ENCODE measurements at places on chromosomes 7 and 10.
A peak's percentile ranks its signal among the peaks of the same experiment; 100 is the strongest.

DNA sequence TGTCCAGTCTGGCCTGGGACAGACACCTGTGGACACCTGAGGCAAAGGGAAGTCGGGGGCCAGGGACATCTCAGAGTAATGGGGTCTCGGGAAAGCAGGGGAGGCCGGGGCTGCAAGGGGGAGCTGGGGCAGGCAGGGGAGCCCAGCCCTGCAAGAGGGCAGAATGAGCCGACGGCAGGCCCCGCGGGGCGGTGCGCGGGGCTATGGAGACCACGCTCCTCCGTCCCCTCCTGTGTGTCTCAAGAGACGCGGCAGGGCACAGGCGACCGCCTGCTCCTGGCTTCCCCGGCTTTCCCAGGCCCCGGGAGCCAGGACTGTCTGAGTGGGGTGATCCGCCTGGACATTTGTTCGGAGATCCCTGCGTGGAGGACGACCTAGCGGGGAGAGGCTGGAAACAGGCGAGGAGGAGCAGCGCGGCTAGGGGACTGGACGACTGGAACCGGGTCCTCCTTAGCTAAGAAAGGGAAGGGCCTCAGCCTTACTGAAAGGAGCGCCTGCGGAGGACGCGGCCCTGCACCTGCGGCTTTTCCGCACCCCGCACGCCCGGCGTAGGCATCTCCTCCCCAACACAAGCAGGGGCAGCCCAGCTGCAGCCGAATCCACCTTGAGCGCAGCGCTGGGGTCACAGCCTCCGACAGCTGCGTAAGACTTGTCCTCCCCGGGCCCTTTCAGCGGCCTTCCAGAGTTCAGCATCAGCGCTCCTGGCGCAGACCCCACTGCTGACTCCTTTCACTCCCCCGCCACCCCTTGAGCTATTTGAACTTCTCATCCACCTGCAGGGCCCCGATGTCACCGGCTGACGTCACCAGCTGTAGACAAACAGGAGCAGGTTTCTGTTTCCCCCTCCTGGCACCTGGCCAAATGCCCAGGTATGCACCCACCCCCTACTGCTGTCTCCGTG, 176.4 kb downstream of the ZNF248 start:
- no peak for DNase-seq

GRCh38 chr7:39394105-39394680, 172.0 kb upstream of the YAE1 start:
- DNase-seq: no peak

DNA sequence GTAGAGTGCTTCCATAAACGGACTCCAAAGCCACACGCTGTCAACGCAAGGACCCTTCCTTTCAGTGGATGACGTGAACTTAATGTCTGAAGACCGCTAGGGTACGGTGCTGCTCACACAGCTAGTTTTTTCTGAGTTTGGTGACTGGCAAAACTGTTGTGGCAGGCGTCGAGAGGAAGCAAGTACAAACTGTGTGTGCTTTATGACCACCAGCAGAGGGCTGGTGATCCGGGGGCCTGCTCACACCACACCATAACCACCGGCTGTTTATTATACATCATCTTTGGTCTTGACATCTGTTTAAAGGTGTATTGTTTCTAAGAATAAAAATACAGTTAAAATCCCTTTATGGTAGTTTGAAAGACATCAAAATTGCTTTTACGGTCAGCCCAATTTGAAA, 37.1 kb upstream of the ATP6V0A4 start:
- DNase-seq: no peak

DNA sequence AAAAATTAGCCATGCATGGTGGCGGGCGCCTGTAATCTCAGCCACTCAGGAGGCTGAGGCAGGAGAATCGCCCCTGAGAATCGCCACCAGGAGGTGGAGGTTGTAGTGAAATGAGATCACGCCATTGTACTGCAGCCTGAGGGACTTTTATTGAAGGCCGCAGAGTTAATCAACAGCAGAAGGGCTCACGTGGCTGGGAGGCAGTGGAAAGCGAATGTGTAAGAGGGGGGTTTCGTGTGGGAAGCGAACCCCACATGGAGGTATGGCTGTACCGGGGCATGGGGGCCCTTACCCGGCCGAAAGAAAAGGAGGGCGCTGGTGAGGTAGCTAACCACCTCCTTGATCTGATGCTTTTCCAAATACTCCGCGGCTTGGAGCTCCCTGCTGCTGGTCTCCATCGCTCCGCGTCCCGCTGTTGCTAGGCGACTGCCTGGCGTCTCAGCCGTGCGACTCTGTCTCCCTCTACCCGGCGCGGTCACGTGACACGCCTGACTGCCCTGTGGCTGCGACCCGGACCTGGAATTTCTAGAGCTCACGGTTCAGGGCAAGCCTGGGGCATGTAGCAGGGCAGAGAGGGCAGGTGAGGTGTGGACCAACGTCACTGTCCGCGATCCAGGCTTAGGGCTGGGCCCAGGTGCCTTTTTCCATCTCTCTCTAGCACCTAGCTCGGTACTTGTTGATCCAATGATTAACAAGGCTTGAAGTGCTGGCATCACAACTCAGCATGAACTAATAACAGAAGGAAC, at the start of gene EFCAB10:
EFCAB10 (minus strand) TSS at position 428 of the 746 bp plus-strand sequence; CDS start at position 398, 30 bp downstream.
- DNase-seq: peak; percentile 38

GRCh38 chr7:155603205-155603857, 41.1 kb upstream of the RBM33 start:
- no peak for DNase-seq

DNA sequence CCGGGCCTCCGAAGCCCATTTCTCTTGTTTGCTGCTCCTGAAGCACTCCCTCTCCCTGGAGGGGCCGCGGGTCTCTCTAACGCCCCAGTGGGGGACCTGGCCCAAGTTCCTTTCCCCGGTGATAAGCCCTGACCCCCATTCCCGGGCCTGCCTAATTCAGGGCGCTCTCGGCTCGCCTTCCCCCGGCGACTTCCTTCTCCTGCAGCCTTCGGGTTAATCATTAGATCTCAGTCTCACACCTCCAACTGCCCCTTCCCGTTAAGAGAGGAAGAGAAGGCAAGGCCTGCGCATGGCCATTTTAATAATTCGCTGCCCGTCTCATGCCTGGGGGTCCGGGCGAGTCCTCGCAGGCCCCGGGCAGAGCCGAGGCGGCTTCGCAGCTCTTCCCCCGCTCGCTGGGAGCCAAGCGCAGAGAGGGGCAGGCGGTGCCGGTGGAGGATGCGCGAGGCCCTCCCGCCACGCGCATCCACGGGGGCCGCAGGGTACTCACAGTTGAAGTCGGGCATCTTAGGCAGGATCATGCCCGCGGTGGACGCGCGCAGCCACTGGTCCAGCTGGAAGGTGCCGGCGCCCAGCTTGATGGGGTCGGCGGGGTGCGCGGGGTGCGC, 1.2 kb downstream of the MNX1 start:
- DNase-seq: no peak

- DNase-seq: no peak
Measured at GRCh38 chr7:113562801-113563200, 356.0 kb downstream of the PPP1R3A start.

GRCh38 chr7:130529417-130529816, 37.5 kb downstream of the MEST start:
- DNase-seq: peak; percentile 22

DNA sequence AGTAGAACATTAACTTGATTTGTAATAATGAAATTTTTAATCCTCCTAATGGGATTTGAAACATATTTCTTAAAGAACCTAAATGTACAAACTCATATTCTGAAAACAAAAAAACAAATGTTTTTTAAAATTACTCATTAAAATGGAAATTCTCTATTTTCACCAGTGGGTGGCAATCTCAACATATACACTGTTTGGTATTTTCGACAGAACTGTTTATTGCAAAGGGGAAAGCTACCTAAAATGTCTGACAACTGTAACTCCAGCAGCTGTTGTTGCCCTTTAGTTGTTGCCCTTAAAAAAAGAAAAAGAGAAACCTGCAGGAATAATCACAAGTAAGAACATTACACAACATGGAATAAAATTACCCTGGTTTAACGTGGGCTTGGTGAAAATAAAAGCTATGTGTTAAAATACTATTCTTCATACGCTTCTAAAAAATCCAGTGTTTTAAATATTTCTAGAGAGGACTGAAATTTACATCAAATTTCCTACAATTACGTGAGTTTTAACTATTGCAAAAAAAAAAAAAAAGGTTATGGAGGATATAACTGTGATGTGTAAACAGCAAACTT, 54.5 kb downstream of the COL1A2 start:
- peak; percentile 54 for DNase-seq

DNA sequence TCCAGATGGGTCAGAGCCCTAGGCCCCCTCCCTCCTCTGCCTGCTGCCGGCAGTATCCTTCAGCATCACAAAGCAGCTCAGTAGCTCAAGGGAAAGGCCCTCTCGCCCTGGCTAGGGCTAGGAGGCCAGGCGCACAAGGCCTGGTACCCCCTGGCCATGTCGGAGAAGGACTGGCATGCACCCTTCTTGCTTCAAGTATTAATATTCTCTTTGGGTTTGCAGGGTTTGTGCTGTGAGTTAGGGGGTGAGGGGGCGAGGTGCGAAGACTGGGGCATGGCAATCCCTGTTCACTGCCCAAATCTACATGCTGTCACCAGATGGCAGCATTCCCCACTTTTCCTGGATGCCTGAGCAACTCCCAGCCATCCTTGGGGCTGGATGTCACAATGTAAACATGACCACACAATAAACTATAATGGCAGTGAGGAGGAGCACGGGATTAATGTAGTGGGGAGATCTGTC, 105.2 kb downstream of the NEURL1 start:
- DNase-seq: peak; percentile 83

- DNase-seq: no peak
Measured at GRCh38 chr10:79022565-79023230, 46.1 kb upstream of the ZMIZ1 start.

DNA sequence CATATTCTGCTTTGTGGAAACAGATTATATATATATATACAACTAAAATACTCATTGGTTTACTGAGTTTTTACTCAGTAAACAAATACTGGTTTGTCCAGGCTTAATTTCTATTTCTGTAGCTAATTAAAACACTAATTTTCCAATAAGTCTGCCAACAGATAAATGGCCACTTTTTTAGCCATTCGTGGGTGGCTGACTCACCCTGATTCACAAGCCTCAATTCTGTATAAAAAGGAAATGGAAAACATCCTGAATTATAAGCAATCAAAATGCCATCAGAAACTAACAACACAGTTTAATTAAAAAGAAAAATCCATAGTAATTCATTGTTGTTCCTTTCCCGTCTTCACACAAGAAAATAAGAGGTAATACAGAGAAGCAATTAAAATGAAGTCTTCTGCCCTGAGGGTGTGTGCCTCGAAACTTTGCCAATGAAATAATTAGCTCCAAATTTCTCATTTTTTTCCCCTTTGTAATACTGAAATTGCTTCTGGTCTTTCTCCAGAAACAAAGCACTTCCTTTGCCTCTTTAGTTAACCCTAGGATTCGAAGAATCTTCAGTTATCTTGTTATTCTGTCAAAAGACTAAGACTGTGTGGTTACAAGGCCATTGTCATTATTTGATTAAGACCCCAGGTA, 118.7 kb upstream of the PTN start:
- DNase-seq: peak; percentile 43
